HuH-7.5 (cell line): ENCODE measurements at places on chromosomes 7 and 10.

DNA sequence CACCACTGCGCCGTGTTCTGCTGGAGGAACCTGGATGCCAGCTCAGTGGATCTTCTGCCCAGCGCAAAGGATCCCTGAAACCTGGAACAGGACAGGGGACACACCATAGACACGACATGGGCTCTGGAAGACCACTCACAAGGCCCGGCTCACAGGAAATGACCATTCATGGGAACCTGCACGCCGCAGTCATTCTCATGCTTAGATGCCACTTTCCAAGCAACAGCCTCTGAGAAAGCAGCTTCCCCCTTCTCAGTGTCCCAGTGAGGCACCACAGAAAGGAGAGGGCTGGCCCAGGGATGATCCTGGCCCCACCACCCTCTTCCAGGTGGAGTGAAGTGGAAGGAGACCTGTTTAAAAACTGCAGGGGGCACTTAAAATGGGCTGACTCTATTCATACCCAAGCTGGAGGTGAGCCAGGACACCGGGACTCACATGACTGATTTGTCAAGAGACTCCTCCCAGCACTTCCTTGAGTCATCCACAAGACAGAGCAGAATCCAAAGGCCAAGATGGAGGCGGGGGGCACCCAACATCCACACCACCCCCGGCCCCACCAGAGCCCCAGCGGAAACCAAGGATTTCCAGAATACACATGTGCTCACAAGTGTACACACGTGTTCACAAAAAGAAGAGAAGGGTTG, 11.2 kb downstream of the CTBP2 start:
- DNase-seq = no peak

GRCh38 chr7:140667476-140667875, 5.3 kb upstream of the ADCK2 start:
- DNase-seq = no peak

DNA sequence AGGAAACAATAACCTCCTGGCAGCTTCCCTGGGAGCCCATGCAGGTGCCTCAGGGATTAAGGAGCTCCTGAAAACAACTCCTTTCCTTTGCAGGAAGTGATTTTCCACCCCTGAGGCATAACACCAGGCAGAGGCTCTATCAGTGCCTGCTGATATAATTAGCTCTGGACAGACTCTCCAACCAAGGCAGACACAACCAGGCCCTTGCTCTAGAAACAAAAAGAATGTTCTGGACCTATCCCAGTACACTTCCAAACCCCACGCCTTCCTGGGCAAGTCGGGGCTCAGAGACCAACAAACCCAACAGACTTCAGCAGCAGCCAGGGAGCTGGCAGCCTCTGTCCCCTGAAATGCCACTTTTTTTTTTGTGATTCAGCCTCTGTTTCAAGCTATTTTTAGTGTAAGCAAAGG, 247.1 kb downstream of the KCNMA1 start:
- no peak for DNase-seq

GRCh38 chr7:50282813-50283605, 21.5 kb upstream of the IKZF1 start:
- DNase-seq = no peak

GRCh38 chr10:10208196-10208595, 809.5 kb upstream of the CELF2 start:
- DNase-seq = no peak

DNA sequence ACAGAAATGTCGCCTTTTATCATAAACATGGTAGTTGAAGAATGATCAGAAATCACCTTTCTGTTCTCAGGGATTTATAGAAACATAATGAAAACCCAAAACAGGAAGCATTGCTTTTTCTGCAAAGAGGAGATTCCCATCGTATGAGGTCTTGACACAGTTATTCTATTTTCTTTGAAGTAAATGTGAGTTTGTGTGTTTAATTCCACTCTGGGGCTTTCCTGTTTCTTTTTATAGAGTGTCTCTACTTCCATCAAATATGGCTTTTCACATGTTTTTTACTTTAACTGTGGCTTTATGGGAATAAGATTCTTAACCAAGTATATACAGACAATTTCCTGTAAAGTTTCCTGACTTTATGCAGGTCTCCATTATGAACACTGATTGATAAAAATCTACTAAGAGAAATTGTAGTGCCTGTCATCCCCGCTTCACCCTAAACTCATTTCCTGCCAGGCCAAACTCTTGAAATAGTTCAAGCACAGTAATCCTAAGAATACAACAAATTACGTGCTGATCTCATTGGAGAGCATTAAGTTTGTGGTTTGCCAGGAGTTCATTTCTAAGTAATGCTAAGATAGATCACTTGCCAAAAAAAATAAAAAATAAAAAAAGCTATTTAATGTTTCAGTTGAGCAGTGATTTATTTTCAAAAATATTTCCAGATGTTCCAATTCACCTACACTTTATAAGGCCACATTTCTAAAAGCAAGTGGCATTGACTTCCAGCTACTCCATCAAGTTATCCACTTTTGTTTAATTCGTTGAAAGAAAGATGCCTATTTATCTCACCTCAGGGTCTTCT, 52.2 kb upstream of the SEC61G start:
- DNase-seq = no peak

DNA sequence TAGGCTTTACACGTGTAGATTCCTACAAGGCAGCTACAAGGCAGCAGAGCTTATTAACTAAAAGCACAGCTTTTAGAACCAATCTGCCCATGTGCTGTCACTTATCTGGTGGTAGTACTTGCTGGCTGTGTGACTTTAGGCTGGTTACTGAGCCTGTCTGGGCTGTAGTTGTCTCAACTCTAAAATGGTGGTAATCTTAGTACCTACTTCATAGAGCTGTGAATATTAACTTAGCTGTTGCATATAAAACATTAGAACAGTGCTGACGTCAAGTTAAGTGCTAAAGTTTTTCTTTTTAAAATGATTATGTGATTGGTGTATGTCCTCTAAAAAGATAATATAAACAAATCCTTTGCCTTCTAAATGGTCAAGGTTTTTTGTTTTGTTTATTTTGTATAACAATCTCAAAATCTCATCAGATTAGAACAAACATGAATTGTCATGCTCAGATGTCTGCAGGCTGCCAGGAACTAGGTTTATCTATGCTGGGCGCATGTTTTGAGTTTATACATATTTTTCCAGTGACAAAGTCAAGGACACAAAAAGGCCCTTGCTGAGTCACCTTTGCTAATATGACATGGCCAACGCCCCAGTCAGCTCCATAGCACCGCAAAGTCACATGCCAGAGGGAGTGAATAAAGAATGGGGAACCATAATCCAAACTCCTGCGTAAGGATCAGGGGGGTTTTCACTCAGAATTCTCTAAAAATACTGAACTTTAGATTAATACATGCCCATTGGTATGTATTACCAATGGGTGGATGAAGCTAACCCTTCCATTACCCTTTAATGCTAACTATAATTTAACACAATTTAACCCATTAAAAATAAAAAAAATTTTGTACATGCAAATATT, 39.8 kb upstream of the ARL4A start:
- no peak for DNase-seq

DNA sequence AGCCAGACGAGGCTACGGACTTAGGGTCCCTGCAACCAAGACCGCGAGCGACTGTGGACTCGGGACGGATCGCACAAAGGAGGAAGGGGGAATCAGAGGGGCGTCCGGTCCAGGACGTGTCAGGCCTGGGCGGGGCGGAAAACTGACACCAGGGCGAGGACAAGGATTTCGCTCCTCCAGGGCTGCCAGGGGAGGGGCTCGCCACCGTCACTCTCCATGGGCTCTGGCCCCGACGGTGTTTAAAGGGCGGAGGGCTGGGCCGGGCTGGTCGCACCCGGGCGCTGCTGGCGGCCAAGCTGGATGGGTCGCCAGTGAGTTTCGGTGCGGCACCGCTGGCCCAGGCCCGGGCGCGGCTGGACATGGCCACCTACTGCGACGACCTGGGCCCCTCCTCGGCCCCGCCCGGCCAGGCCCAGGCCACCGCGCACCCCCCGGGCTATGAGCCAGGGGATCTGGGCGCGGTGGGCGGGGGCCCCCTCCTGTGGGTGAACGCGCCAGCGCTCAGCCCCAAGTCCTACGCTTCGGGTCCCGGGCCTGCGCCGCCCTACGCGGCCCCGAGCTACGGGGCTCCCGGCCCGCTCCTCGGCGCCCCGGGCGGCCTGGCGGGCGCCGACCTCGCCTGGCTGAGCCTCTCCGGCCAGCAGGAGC, at the start of gene FOXI2:
Gene FOXI2 (plus strand): TSS at position 271 of the 648 bp plus-strand sequence. CDS start 89 bp downstream, at position 360.
- DNase-seq = no peak

GRCh38 chr10:132408823-132409666, 12.0 kb downstream of the PWWP2B start:
- DNase-seq = no peak

DNA sequence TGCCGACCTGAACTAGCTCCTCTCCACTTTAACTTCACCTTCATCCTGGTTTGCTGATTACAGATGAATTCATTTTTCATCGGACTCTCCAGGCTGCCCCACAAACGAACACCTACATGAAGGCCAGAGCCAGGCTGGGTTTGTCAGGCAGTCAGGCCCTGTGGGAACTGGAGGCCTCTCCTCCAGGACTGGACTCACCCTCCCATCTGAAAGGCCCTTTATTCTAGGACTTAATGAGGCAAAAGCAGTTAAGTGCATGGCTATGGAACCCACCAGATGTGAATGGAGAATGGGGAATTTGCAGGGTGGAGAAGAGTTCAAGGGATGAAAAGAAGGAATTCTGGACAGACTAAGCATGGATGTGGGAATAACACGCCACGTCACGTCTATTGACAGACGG, 170.8 kb downstream of the ARHGAP12 start:
- DNase-seq = no peak

- DNase-seq = no peak
Observed at GRCh38 chr10:130049987-130050386, 60.6 kb downstream of the C10orf143 start.

DNA sequence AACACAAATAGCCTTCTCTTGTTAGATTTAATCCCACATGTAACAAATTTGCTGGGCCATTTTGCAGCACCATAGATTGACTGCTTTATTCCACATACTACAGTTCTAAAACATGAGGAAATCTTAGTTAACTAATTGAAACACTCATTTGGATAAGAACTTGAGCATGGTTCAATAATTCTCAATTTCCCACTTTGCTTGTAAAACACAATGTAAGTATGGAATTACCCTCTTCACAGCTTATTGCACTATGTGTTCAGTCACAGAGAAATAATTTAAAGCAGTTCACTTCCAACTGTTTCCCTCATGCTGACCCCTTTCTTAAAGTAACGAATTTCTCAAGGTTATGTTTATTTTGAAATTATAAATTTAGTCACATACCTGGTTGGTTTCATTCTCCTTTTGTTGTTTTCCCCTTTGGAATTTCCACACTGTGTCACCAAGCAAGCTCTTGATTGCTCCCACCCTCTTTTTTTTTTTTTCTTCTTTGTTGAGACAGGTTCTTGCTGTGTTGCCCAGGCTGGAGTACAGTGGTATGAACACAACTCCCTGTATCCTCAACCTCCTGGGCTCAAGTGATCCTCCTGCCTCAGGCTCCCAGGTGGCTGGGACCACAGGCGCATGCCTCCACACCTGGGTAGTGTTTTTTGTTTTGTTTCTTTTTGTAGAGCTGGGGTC, 425.4 kb downstream of the EXOC4 start:
- DNase-seq = no peak

DNA sequence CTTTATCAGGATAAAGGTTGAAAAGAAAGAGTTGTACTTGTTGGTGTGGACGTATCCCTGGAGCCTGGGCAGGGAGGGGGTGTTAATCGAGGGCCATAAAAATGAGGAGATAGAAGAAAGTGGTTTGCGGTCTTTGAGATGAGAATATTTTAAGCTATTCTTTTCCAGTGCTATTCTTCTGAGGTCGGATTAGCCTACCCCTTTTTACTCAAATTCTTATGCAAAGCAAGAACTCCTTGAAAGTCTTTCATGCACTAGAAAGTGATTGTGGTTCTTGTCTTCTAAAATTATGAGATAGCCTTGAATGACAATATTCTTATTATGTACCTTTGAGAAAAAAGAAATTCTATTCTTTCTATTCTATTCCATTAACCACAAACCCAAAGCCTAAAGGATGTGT, 201.3 kb upstream of the SEMA3C start:
- no peak for DNase-seq

DNA sequence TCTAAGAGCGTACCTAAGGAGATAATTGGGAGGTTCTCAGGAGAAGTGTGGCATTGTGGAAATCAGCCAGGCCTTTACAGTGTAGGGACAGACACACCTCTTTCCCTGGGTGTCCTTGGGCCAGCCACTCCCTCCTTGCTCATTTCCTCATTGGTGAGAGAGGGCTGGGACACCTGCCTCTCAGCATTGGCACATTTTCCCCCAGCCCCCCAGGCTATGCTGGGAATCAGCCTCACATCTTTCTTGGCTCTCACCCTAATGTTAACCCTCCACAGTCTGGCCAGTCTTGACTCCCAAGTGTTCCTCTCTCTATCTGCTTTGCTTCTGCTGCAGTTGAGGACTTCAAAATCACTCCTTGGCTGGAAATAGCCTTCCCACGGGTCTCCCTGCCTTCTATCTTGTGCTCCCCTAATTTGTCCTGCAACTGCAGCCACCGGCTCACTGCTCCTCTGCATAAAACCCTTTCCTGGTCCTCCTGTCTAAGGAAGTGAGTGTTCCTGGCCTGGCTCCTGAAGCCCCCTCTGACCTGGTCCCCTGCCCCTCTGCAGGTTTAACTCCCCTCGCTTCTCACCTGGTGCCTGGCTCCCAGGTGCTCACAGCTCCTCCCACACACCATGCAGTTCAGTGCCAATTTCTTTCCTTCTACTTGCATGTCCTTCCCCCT, 15.8 kb downstream of the TBXAS1 start:
- no peak for DNase-seq

GRCh38 chr7:118085000-118085399, 99.0 kb upstream of the LSM8 start:
- DNase-seq = no peak

DNA sequence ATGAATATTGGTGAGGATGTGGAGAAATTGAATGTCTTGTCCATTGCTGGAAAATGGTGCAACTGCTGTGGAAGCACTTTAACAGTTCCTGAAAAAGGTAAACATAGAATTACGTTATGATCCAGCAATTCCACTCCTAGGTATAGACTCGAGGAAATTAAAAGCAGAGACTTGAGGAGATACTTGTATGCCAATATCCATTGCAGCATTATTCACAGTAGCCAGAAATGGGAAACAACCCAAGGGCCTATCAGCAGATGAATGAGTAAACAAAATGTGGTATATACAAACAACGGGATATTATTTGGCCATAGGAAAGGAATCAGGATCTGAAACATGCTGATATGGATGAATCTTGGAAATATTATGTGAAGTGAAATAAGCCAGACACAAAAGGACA, 32.5 kb upstream of the MTURN start:
- no peak for DNase-seq

DNA sequence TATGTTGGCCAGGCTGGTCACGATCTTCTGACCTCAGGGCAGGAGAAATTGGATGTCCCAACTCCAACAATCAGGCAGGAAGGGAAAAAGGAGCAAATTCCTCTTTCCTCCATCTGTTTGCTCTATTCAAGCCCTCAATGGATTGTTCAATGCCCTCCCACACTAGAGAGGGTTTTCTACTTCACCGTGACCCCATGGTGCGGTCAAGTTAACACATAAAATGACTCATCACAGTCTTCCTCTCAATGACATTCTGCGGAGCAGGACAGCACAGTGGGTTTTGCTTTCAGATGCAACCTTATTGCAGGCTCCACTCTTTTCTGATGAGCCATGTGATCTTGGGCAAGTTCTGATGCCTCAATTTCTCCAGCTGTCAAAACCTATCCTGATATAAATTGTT, 364.9 kb downstream of the ANKRD30A start:
- DNase-seq = no peak

GRCh38 chr10:58451193-58451889, 61.3 kb upstream of the BICC1 start:
- no peak for DNase-seq

- no peak for DNase-seq
Observed at GRCh38 chr7:83054472-83054871, 108.2 kb downstream of the PCLO start.

- no peak for DNase-seq
Observed at GRCh38 chr10:124078714-124079113, 14.7 kb downstream of the CHST15 start.
